ENCODE measurements at places on chromosomes 11 and 22. TPM values are rescaled to one million over a fixed set of nuclear protein-coding genes. Genes with fewer than 3 reads are reported as not detected.

DNA sequence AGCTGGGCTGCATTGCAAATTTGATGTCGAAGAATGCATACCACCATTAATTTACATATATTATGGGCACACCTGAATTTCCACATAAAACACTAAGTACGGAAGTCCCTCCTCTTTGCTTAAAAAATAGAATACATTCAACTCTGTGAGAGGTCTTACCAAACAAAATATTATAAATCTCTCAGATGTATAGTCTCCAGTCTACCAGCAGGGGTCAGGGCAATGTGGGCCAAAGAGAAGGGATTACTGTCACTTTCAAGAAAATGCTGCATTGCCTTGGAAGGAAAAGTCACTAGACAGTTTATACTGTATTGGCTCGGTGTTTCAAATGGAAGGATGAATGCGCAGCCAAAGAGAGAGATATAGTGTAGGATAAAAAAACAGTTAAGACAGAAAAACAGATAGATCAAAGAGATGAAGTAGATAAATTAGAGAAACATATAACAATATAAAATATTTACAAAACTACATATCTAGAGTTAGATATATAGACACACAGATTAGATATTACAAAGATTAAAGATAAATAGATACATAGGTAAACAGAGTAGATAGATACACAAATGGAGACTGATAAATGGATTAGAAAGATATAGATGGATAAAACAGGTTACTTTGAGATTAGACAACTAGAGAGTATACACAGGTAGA lies 20.9 kb downstream of the SERGEF start:
- no peak for DNase-seq

- no peak for DNase-seq
Measured at GRCh38 chr11:64148917-64149617, 16.8 kb downstream of the MACROD1 start.

The BDNF gene
- 15.6 TPM for total RNA-seq

DNA sequence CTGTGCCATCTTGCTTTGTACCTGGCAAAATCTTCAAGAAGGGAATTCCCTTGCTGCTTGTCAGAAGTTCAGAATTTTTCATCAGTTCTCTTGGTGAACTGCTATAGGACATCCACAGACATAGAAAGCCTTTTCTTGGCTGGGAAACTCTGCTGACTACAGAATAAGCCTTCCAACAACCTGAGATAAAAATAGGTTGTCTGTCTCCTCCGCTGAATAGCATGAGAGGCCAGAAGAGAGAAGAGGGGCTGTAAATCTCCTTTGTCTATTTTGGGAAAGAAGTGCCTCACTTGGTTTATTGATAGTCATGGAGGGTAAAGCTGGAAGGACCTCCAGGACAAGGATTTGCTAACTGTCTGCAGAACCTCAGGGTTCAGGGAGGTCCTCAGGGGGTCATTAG lies 48.2 kb downstream of the C11orf91 start:
- DNase-seq: no peak

The ARHGAP32 gene
- 4.3 TPM for total RNA-seq

DNA sequence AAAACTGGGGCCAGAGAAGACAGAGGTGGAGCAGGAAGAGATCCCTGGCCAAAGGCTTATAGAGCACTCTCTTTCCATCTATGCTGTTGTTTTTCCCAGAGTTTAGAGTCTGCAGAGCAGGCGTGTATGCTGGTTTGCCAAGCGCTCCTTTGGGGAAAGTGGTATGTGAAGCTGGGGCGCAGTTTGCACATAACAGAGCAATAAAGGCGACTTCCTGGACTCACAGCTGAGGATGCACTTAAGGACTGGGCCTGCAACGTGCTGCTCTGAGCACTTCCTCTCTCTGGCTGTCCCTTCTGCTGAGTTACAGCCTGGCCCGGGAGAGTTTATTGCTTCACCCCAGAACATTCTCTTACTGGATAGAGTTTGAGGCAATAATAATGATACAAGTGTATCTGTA lies 41.7 kb downstream of the THAP12 start:
- DNase-seq: peak; percentile 67

- DNase-seq: no peak
Measured at GRCh38 chr11:15169815-15170551, 55.3 kb downstream of the INSC start.

- no peak for DNase-seq
Measured at GRCh38 chr11:121210445-121211080, 82.0 kb upstream of the SC5D start.

DNA sequence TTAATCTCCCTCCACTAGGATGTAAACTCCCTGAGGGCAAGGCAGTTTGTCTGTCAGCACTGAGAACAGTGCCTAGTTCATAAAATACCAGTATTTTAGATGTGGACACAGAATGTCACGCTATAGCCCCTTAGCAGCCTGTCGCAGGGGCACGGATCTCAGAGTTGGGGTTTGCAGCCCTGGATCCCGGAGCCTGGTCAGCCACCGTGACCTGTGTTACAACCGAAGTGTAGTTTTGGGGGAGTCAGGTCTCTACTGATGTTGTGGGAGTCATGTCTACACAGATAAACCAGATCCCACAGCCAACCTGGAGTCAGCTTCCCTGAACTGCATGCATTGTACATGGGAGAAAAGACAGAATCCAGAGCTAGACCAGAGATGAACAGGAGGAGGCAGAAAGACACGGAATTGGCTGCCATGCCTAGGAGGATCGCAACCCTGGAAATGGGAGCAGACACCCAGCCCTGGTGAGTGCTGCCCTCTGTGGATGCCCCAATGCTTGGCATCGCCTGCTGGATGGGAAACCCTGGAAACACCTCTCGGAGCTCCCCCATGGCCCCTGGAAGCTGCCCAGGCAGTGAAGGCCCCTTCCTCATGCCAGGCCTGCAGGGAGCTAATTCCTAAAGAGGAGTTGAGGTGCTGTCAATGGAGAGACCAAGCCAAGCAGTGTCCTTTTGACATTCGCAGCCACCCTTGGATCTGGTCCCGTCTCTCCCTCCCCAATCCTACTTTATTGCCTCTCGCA lies 851.3 kb downstream of the TBC1D22A start:
- DNase-seq: no peak

DNA sequence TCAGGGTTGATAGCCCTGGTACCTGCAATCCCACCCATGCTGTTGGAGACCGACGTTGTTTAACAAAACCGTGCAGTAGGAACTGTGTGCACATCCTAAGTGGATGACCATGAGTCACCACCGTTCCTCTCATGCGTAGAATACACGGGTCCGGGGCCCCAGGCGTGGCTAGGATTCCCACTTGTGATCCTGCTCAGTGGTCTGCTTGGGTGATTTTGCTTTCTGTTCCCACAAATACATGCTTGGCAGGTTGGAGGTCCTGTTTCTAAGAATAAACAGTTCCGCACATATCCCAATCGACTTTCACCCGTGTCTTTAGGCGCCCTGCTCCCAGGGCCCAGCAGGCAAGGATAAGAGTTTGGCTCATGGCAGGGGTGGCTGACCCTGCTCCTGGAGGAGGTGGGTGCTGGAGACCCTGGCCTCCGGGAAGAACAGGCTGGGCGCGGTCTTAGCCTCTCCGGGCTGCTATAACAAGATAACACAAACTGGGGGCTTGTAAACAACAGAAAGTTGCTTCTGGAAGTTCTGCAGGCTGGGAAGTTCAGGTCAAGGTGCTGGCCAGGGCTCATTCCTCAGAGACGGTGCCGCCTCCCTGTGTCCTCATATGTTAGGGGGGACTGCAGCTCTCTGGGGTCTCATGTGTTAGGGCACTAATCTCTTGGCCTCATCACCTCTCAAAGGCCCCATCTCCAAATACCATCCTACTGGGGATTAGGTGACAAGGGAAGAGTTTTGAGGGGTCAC lies 1028.3 kb downstream of the BRD1 start:
- DNase-seq: no peak

The OR52N4 gene
- not detected for total RNA-seq

The C22orf23 gene
- 0.72 TPM for total RNA-seq

DNA sequence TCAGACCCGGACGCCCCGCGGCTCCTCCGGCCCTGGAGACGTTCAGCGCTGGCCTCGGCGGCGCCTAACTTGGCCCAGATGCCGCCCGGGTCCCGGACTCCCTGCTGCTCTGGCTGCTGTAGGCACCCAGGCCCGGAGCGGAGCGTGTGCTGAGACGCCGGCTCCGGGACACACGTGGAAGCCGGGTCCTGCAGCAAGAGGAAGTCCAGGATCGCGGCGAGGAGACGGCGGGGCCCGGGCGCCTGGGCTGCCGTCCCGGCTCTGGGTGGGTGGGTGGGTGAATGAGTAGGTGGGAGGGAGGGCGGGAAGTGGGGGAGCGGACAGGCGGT lies 223 bp downstream of the WT1 start:
- no peak for DNase-seq

The OR8A1 gene
- total RNA-seq: not detected

The TPP1 gene
- 62.3 TPM for total RNA-seq

DNA sequence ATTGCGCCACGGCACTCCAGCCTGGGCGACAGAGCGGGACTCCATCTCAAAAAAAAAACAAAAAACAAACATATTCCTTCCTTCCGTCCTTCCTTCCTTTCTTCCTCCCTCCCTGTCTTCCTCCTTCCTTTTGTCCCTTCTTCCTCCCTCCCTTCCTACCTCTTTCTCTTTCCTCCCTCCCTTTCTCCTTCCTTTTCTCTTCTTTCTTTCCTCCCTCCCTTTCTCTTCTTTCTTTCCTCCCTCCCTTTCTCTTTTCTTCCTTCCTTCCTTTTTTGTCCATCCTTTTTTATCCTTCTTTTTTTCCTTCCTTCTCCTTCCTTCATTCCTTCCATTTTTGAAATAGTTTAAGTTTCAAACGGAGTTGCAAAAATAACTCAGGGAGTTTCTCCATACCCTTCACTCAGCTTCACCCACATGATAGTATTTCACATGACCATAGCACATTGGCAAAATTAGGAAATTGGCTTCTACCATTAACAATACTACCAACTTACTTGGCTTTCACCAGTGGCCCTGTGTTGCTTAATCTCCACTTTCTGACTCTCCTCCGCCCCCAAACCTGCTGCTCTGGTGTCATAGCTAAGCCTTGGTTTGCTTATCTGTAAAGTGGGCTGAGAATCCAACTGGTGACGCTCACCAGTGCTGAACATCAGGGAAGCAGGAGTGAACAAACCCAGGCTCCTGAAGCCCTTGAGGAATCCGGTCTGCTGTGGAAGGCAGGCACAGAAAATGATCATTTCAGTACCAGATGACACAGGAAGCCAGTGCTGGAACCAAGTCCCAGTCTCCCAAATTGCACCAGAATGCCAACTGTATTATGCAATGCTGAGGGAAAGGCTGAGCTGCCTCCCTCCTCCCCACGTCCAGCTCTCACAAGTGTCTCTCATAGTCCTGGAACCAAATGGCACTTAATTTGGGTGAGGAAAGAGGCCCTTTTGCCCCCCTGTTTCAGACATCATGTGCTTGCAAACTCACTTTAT lies 17.2 kb upstream of the CRYBB3 start:
- no peak for DNase-seq

The OR5AR1 gene
- not detected for total RNA-seq

- DNase-seq: no peak
Measured at GRCh38 chr22:28867191-28867590, 16.2 kb upstream of the ZNRF3 start.

GRCh38 chr11:128448981-128449713 lies 138.2 kb downstream of the ETS1 start:
- DNase-seq: no peak

- no peak for DNase-seq
Measured at GRCh38 chr11:64876835-64877341, 1.5 kb downstream of the EHD1 start.

The PRG2 gene
- not detected for total RNA-seq

- peak; percentile 86 for DNase-seq
Measured at GRCh38 chr22:17920145-17920605, 104.2 kb downstream of the MICAL3 start.

The CNTF gene
- total RNA-seq: 1.0 TPM
